RPMI7951 (cell line): ENCODE measurements at places on chromosomes 11 and 22.

DNA sequence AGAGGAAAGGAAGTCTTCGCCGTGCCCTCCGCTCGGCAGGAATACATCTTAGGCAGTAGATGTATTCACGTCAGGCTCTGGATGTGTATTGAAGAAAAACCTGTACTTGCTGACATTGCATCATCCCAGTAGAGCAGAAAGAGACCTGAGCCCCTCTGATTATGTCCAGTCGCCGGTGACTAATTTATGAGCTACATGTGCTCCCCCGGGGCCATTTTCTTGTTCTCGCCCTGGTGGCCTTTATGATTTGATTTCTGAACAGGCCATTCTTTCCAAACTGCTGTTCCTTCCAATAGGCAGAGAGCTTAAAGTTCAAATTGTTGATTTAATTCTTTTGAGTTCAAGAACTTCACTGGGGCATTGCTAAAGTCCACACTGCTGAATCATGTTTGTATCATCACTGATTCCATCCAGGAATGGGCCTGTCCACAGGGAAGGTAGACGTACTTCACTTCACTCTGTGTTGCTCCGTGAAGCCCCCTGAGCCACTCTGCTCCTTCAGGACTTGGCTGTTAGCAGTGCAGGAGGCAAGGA lies 137.3 kb upstream of the RASSF10 start:
- peak; percentile 67 for DNase-seq

- DNase-seq, result no peak
Observed at GRCh38 chr11:66745356-66746235, 16.6 kb upstream of the SPTBN2 start.

GRCh38 chr22:30521368-30522156 lies 16.1 kb upstream of the SEC14L4 start:
- no peak for DNase-seq

DNA sequence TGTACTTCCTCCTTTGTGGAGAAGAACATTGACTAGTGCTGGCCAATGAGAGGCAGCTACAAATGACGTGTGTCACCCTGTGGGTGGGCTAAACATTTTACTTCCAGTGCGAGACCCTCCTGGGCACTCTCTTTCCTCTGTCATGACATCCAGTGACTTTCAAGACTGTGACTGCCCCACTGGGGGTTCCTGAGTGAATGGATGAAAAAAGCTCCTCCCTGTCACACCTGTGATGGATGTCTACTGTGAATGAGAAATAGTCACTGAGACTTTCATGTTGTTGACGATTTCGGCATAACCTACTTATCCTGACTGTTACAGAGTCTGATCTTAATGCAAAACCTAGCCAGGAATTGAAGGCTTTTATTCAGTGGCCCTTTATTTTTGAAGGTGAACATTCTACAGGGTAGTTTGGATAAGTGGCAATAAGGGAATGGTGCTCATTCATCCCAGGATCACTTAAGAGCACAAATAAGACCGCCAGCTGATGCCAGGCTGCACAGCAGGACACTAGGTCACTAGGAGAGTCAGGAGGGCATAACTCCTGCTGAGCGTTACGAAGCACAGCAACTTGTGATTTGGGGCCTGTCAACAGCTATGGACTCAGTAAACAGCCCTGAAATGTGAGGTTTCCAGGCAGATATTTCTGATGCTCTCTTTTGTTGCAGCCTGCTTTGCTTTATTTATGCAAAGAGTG lies 636.6 kb downstream of the NTM start:
- DNase-seq, result no peak

DNA sequence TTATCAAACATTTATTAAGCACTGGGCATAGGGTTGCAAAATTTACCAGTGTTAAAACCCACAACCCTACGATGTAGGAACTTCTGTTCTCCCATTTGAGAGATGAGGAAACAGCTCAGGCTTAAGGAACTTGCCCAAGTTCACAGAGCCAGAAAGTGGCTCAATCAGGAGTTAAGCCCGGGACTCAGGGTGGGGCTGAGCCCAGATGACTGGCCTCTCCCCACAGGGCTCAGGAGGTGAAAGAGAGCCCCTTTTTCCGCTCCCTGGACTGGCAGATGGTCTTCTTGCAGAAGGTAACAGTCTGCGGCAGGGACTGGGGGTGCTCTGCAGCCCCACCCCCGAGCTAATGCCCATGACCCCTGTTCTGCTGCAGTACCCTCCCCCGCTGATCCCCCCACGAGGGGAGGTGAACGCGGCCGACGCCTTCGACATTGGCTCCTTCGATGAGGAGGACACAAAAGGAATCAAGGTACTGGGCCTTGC lies 5.6 kb upstream of the ANKRD13D start:
- no peak for DNase-seq
